OCI-M1 (cell line): ENCODE measurements at places on chromosomes 5 and 9.

DNA sequence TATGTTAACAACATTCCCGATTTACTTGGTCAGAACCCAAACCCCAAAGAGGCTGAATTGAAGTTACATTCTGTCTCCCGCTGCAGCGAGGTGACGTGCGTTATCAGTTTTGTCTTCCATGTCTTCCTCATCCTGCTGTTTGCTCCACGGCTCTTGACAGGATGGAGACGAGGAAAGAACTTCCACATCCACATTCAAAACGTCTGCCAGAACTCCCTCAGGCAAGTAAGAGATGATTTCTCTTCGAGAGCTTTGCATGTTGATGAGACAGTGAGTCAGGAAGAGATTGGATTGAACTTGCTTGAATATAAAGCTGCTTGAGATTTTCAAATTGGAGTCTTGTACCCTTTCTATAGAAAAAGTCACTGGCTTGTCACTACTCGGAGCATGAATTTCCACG is 242.6 kb downstream of the AUH start:
- DNase-seq: no peak

GRCh38 chr9:115080242-115080641 is 37.7 kb downstream of the TNC start:
- no peak for DNase-seq

DNA sequence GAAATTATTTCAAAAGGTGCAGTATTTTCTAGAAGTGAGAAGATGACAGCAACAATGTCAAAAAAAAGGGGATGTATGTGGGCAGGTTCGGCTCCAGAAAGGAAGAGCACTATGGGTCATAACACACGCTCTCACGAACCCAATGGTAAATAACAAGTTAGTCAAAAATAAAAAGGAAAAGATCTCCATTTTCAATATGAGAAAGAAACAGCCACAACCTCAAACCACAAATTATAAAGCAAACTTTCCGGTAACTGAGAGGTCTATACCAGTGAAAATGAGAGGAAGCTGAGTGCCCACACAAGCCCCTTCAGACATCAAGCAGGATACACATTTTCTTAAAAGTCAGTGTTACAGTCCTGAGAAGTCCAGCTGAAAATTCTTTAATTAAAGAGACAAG is 398.5 kb upstream of the RPS23 start:
- DNase-seq: no peak

DNA sequence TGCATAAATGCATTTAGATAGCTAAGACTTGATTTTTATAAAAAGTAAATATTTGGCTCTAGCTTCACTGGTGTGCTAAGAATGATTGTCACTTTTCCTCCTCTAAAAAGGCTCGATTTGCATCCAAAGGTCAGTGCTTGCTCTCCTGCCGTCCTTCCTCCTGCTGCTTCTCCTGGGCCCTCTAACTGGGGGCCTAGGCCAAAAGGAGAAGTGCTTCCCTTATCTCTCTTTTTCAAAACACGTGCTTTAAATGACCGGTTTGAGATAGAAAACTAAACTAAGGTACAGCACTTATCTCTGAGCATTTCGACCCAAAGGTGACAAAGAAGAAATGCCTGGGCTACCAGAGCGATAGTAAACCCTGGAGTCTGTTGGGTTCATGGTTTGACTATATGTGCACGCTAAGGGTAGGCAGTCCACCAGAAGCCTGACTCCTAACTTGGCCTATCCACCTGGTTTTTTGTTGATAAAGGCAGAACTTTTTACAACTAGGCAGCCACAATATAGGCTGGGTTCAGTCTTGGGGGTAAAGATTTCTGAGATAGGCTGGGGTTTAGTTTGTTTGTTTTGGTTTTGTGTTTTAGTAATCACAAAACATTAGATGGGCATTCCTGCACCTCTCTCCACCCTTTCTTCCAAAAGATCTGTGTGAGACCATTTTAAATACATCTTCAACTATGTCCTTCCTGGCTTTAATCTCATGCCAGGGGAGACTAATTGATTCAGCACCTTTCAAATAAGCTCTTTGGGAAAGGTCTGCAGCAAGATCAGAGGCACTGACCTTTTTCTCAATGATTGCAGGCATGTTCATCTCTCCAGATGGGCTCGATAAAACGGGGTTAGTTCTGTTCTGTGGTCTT is 3.8 kb downstream of the NR2F1-AS1 start:
- DNase-seq: peak; percentile 86

- no peak for DNase-seq
Observed at GRCh38 chr5:111223787-111224560, at the start of gene CAMK4. Gene CAMK4, plus strand, starts transcription at chr5:111224384. Its CDS starts 100 bp downstream, at chr5:111224484.

GRCh38 chr5:41281215-41281810 is 68.0 kb upstream of the C6 start:
- DNase-seq: peak; percentile 46

GRCh38 chr5:95390812-95391492 is at the start of gene FAM81B:
Gene FAM81B, plus strand, starts transcription at chr5:95391366. Its CDS starts 24 bp downstream, at chr5:95391390.
- peak; percentile 31 for DNase-seq

DNA sequence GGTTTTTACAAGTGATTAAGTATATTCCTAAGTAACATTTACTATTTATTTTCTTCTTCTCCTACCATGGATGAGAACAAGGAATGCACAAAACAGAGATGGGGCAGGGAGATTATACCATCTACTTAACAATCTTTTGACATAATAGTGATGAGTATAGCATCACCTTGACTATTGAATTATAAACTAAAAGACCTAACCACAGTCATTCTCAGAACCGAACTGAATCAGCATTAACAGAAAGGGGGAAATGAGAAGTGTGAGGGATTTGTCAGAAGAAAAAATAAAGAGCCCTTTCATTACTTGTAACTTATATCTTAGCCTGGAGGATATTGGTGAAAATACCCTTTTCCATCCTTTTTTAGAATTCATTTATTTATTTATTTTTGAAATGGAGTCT is 21.9 kb downstream of the OR2Y1 start:
- no peak for DNase-seq

GRCh38 chr5:115983519-115983918 is 21.2 kb downstream of the LVRN start:
- no peak for DNase-seq

DNA sequence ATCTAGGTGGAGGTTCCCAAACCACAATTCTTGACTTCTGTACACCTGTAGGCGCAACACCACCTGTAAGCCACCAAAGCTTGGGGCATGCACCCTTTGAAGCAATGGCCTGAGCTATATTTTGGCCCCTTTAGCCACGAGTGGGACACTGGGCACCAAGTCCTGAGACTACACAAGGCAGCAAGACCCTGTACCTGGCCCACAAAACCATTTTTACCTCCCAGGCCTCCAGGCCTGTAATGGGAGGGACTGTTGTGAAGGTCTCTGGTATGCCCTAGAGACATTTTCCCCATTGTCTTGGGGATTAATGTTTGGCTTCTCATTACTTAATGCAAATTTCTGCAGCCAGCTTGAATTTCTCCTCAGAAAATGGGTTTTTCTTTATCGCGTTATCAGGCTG is 24.6 kb upstream of the FAM151B start:
- no peak for DNase-seq

GRCh38 chr5:76280494-76280893 is 122.6 kb upstream of the IQGAP2 start:
- DNase-seq: no peak

DNA sequence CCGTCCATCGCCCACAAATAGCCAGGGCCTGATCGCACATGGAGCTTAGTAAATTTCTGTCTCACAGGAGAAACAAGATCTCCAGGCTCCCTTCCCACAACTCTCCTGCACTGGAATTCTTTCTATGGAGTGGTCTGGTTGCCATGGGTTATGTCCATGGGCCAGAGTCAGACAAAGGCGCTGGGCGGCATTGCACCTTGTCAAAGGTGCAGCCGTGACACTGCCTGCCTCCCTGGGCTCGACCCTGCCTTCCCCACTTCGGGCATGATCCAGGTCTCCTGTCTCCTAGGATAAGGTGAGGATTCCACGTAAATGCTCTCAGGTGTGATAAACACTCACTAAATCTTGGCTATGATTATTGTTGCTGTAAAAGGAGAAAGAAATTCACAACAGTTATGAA is 130.0 kb downstream of the ADAMTS16 start:
- DNase-seq: no peak

GRCh38 chr5:168374532-168374931 is 83.1 kb downstream of the WWC1 start:
- DNase-seq: no peak

- peak; percentile 57 for DNase-seq
Observed at GRCh38 chr5:36878392-36879082, 2.0 kb downstream of the NIPBL start.

DNA sequence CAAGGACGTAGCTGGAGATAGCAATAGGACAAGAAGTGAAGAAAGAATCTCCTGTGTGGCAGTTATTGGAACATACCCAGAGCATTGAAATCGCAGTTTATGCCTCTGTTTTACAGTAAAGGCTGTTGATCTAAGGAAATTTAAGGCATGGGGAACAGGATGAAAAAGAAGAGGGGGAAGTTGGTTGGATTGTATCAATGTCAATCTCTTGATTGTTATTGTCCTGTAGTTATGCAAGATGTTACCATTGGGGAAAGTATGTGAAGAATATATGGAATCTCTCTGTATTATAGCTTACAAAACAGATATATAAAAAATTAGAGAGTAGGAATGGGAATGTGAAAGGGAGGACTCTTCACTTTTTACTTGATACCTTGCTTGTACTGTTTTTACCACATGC is 195.6 kb upstream of the NREP start:
- no peak for DNase-seq

- peak; percentile 79 for DNase-seq
Observed at GRCh38 chr9:68685770-68686169, 19.3 kb upstream of the PIP5K1B start.

DNA sequence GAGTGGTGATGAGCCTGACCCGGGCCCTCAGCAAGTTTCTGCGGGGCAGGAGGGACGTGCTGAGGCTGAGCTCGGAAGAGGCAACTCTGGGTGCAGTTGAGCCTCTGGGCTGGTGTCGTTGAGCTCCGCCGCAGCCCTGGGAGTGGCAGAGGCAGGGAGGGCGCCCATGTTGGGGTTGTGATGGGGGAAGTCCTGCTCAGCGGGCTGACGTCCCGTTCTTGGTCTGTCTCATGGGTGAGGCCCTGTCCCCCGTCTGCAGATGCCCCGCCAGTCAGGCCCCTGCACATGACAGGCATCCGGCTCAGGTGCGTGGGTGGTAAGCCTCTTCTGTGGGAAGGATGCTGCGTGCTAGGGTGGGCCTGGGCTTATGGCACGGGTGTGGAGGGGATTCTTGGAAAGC is 64.3 kb downstream of the RXRA start:
- DNase-seq: no peak

- no peak for DNase-seq
Observed at GRCh38 chr5:37844009-37844408, 4.2 kb upstream of the GDNF start.

DNA sequence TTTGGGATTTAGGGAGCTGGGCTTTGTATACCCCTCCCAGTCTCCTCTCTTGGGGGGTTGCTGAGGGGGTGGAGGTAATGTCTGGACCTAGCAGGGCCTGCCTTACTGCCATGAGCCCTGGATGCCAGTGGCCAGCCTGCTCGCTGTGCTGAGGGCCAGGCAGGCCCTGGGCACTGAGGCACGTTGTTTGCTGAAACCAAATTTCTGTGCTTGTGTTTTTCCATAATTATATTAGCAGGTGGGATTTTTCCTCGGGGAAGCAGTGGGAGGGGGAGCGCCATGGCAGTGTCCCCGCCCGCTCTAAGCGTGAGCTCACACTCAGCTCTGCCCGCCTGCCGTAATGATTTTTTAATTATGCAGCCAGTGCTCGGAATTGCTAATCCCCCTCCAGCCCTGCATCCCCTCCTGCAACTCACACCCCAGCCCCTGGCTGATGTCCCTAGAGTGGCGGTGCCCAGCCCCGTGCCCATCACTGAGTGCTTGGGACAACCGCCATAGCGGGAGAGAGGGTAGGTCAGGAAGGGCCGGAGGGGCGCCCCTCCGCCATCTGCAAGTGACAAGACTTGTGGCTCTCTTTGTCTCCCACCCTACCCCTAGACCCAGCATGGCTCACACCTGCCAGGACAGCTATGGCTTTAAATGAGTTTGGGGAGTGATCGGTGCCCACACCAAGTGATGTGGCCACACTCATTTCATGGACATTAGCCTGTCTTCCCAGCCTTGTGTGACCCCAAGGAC is 20.9 kb downstream of the CXXC5 start:
- DNase-seq: no peak

GRCh38 chr5:33840927-33841547 is 50.8 kb downstream of the ADAMTS12 start:
- DNase-seq: no peak

- no peak for DNase-seq
Observed at GRCh38 chr9:12843735-12844134, 68.9 kb downstream of the LURAP1L start.

DNA sequence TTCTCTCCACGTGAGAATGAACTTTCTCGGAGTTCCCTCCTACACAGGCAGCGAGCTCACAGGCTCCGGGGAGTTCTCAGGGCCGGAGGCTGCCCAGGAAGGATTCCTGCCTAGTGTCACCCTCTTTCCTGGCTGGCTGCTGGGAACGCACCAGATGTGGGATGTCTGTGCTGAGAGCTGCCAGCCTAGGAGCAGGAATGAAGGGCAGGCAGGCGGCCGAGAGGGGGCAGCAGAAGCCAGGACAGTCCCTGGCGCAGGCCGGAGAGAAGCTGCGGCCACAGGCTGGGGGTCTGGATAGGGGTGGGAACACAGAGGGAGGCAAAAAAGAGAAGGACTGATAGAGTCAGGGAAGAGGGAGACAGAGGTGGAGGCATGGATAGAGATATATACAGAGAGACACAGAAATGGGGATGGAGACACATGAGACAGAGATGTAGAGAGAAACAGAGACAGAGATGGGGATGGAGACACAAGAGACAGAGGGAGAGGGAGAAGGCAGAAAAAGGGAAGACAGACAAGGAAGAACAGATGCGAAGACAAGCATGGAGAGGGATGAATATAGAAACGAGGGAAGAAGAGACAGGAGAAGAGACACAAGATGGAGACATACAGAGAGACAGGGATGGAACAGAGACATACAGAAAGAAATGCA is 25.3 kb upstream of the ENHO start:
- DNase-seq: peak; percentile 40

DNA sequence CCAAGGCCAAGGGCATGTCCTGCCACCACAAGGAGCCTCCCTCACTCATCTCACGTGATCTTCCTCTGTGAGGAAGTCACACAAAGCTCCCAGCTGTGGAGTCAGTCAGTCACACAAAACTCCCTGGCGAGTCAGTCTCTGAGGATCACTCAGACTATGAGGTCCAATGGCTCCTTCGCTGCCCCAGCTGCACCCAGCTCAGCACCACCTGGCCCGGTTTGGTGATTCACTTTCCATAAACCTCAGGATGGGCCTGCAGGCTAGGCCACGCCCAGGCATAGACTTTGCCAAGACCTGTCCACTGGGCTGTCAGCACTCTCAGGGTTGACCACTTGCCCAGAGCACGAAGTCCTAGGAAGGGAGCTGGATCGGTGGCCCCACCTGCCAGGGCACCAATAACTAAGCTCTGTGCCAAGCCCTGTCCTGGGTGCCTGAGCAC is 233.8 kb downstream of the HSPA4 start:
- peak; percentile 3 for DNase-seq

- DNase-seq: no peak
Observed at GRCh38 chr5:111251921-111252320, 27.7 kb downstream of the CAMK4 start.

DNA sequence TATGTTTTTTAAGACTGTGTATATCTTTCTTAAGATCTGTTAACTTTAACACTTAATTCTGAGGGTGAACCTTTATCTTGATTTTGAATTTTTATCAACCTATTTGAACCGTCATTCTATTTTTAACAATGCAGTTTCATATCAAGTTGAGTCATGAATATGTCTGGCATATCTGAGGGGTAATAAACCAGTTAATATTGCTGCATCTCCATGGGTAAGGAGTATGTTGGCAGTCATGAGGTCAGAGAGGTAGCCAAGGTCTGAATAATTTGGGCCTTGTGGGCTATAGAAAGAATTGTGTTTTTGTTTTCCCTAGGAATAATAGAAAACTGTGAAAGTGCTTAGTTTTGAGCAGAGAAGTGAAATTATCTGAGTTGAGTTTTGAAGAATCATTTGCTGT is 419.0 kb downstream of the PLK2 start:
- no peak for DNase-seq
